T-cell (primary cell): ENCODE measurements at places on chromosomes 4 and X. TPM values are rescaled to one million over a fixed set of nuclear protein-coding genes. Genes with fewer than 3 reads are reported as not detected.

FGF16 gene
- not detected for total RNA-seq

FGF5 gene
- 0.18 TPM for total RNA-seq

UNC5C gene
- not detected for total RNA-seq

NAP1L3 gene
- 5.2 TPM for total RNA-seq

CT47B1 gene
- total RNA-seq = not detected

KDR gene
- total RNA-seq = not detected

TLR3 gene
- 1.7 TPM for total RNA-seq

DNA sequence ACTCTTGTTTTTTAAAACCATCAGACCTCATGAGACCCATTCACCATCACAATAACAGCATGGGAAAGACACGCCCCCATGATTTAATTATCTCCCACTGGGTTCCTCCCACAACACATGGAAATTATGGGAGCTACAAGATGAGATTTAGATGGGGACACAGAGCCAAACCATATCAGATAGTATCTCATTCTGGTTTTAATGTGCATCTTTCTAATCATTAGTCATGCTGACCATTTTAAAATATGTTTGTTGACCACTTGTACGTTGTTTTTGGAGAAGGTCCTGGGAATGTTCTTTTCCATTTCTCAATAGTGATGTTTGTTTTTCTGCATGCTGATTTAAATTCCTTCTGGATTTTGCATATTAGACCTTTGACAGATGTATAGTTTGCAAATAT, 119.0 kb downstream of the RTL3 start:
- H3K4me3 ChIP-seq = no peak overlapping the region
- H3K36me3 ChIP-seq = no peaks in the 10 kb centered on the region
- H3K4me1 ChIP-seq = no peaks in the 10 kb centered on the region
- no peak overlapping the region for H3K27ac ChIP-seq
- DNase-seq = no peak

DNA sequence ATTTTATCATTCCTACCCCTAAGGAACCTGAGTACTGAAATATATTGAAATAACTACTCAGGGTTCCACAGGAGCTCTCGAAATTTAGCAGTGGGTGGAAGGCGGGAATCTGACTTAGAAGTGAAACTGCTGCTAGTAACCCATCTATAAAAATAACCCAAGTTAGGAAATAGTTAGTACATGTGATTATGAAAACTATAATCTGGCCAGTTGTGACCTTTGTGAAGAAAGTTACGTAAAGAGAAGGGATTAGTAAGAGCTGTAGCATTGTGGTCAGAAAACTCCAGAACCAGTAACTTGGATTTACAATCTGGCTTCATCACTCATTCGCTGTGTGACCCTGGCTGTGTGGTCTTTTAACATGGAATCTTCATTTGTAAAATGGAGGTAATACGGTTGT, 175.5 kb downstream of the RAPGEF2 start:
- no peak for DNase-seq
- no peaks in the 10 kb centered on the region for H3K4me1 ChIP-seq
- no peaks in the 10 kb centered on the region for H3K27me3 ChIP-seq
- H3K36me3 ChIP-seq = no peaks in the 10 kb centered on the region
- no peak overlapping the region for H3K27ac ChIP-seq

- no peak overlapping the region for H3K4me3 ChIP-seq
- no peaks in the 10 kb centered on the region for H3K27me3 ChIP-seq
- no peaks in the 10 kb centered on the region for H3K36me3 ChIP-seq
- DNase-seq = no peak
- no peak overlapping the region for H3K27ac ChIP-seq
- no peaks in the 10 kb centered on the region for H3K4me1 ChIP-seq
These were observed 176.5 kb downstream of the FBXW7 start for GRCh38 chr4:152359208-152360044.

DNA sequence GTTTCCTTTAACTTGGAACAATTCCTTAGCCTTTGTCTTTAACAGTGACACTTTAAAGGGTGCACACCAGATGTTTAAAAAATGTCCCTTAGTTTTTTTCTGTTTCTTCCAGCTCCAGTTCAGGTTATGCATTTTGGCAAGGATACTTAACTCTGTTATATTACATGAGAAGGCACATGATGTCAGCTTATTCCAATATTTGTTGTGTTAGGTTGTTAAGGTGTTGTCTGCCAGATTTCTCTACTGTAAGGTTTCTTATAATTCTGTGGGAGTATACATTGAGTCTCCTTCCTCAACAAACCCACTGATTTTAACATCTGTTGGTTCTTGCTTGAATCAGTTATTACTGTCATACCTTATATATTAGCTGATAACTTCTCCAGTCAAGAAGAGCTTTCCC, 33.3 kb downstream of the REST start:
- H3K36me3 ChIP-seq = peaks cover 17% of the 10 kb centered on the region
- no peak for DNase-seq
- H3K27ac ChIP-seq = no peak overlapping the region
- H3K4me3 ChIP-seq = no peak overlapping the region

DNA sequence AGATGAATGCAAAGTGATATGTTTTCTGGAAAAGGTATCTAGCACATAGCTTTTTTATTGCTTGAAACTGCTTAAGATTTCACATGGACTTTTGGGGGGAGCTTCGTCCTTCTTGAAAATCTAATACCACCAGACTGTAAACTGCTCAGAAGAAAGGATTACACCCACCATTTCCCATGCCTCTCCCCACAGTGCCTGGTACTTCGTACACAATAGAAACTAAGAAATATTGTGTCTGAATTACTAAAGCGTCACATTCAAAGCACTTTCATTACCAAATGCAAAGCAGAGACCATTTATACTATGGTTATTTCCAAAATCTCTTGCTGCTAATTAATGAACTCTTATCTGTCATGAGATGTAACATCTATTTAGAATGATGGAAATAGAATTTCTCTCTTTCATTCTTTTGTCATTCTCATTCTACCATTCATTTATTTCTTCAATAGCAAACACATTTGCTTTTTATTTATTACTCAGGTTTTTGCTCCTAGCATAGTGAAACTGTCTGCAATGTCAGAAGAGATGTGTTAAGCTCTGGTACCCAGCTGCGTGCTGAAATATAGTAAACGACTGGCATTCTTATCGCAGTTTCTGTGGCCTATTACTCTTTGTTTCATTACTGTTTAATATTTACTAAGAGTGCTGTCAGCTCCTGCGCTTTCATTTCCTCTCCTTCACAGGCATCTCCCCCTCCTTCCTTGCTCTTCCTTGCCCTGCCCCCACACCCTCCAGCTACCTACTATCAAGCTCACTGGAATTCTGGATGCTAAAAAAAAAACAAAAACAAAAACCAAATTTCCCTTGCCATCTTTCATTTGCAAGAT, 51.4 kb upstream of the RAPGEF2 start:
- H3K27ac ChIP-seq = no peak overlapping the region
- H3K27me3 ChIP-seq = no peaks in the 10 kb centered on the region
- no peak overlapping the region for H3K4me3 ChIP-seq
- no peaks in the 10 kb centered on the region for H3K4me1 ChIP-seq
- no peaks in the 10 kb centered on the region for H3K36me3 ChIP-seq

DNA sequence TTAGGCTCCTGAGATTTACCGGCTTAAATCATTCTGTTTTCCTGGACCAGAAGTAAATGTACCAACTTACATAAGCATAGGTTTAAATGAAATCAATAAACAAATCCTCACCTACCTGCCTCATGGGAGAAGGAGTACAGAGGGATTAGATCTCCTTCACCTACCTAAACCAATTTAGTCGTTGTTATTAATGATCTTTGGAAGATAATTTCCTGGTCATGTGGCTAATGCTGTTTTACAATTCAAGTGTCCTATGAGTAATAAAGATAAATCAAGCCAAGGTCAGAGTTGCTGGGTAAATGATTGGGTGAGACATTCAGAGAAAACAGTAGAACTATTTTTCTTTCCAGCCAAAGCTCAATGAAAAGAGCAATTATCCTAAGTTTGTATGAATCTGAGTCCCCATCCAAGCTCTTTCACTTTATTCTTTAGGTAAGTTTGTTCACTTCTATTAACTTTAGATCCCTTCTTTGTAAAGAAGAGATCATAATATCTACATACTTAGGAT, 423.0 kb upstream of the FAM241A start:
- no peaks in the 10 kb centered on the region for H3K4me1 ChIP-seq
- H3K27ac ChIP-seq = no peak overlapping the region
- H3K4me3 ChIP-seq = no peak overlapping the region
- H3K36me3 ChIP-seq = no peaks in the 10 kb centered on the region
- no peak for DNase-seq

DNA sequence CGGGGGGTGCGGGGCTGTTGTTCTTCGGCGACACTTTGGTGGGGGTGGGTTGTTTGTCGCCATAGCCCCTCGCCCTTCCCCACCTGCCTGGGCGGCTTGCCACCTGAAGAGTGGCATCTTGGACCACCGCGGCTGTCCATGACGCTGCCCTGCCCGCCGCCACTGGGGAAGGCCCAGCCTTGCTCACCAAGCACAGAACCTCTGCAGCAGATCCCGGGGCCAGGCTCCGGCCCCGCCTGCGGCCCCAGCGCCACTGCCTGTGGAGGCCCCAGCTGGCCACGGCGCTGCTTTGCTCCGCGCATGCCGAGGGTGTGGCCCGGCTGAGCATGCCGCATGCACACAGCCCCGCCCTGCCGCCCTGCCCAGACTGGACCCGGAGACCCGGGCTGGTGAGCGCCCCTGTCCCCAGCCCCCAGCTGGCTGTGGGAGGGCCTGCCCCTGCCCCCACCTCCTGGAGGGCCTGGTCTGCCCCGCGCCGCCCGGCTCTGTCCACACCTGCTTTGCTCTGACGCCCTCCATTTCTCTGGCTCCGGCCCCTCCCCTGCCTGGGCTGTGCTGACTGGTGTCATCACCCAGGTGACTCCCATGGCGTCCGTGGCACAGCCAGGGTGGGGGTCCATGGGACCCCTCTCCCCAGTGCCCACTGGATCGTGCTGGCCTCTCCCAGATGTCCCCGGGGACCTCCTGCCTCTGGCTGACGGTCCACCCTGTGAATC, 5.3 kb downstream of the NAT8L start:
- H3K4me3 ChIP-seq = no peak overlapping the region
- H3K27me3 ChIP-seq = peaks cover 42% of the 10 kb centered on the region
- peaks cover 5% of the 10 kb centered on the region for H3K4me1 ChIP-seq
- H3K27ac ChIP-seq = no peak overlapping the region

- peaks cover 8% of the 10 kb centered on the region for H3K27me3 ChIP-seq
- DNase-seq = no peak
- no peak within 1 kb of the TSS for H3K27ac ChIP-seq
- H3K4me3 ChIP-seq = peak within 1 kb of the TSS; percentile 47
These were observed at the start of gene DUSP9 for GRCh38 chrX:153646620-153647373. TSS of gene DUSP9 (plus strand) at chrX:153647203. CDS start at chrX:153647954, 751 bp downstream.

GRCh38 chr4:48047421-48047844, 30.9 kb downstream of the NIPAL1 start:
- H3K27ac ChIP-seq = no peak overlapping the region
- DNase-seq = peak; percentile 11
- H3K4me3 ChIP-seq = peak overlapping the region; percentile 29
- H3K36me3 ChIP-seq = no peaks in the 10 kb centered on the region

DNA sequence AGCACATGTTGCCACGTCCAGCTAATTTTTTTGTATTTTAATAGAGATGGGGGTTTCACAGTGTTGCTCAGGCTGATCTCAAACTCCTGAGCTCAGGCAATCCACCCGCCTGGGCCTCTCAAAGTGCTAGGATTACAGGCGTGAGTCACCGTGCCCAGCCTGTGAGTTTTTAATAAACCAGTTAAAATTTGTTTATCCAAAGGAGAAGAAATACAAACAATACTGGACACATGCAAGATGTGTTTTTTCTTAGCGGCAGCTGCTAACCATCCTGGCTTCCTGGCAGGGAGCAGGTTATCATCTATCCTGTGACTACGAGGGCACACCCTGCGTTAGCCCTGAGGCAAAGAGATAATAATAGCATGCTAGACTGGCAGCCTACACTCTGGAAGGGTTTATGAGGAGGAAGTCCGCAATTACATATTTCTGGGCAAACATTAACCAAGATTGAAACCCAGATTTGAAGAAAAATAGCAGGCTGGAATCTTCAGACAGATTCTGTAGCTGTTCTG, 191.4 kb downstream of the SPRY1 start:
- H3K27ac ChIP-seq = no peak overlapping the region
- no peaks in the 10 kb centered on the region for H3K4me1 ChIP-seq
- no peak for DNase-seq
- H3K27me3 ChIP-seq = no peaks in the 10 kb centered on the region
- H3K4me3 ChIP-seq = no peak overlapping the region
- no peaks in the 10 kb centered on the region for H3K36me3 ChIP-seq

GRCh38 chr4:151670843-151671242, 90.0 kb downstream of the GATB start:
- no peaks in the 10 kb centered on the region for H3K27me3 ChIP-seq
- H3K27ac ChIP-seq = no peak overlapping the region
- H3K4me1 ChIP-seq = no peaks in the 10 kb centered on the region
- no peak overlapping the region for H3K4me3 ChIP-seq
- no peak for DNase-seq

DNA sequence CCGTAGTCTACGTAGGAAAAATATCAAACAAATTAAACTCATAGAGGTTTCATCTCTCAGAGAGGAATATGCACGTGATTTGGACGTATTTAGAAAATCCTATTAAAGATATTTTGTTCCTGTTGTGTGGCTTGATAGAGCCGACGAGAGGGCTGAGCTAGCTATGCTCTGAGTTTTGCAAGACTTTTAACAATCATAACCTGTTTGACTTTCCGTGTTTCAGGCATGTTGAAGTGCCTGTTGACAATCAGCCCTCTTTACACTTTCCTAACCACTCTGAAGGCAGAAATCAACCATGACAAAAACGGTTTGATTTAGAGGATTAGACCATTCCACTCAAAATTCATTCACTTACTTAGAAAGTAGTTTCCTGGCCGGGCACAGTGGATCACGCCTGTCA, 297.3 kb downstream of the ASMT start:
- no peaks in the 10 kb centered on the region for H3K4me1 ChIP-seq
- H3K4me3 ChIP-seq = no peak overlapping the region
- no peak overlapping the region for H3K27ac ChIP-seq
- no peak for DNase-seq

- H3K4me1 ChIP-seq = no peaks in the 10 kb centered on the region
- H3K27ac ChIP-seq = no peak overlapping the region
- no peaks in the 10 kb centered on the region for H3K27me3 ChIP-seq
These were observed 991.3 kb upstream of the DIAPH2 start for GRCh38 chrX:95693365-95693764.

- no peak for DNase-seq
- no peaks in the 10 kb centered on the region for H3K36me3 ChIP-seq
- no peaks in the 10 kb centered on the region for H3K27me3 ChIP-seq
- no peak overlapping the region for H3K27ac ChIP-seq
These were observed 187.2 kb upstream of the SPRY1 start for GRCh38 chr4:123209436-123209835.

GRCh38 chr4:83283181-83283580, 1.4 kb downstream of the COQ2 start:
- no peak overlapping the region for H3K4me3 ChIP-seq
- H3K27ac ChIP-seq = no peak overlapping the region
- H3K4me1 ChIP-seq = peaks cover 6% of the 10 kb centered on the region
- H3K36me3 ChIP-seq = no peaks in the 10 kb centered on the region

DNA sequence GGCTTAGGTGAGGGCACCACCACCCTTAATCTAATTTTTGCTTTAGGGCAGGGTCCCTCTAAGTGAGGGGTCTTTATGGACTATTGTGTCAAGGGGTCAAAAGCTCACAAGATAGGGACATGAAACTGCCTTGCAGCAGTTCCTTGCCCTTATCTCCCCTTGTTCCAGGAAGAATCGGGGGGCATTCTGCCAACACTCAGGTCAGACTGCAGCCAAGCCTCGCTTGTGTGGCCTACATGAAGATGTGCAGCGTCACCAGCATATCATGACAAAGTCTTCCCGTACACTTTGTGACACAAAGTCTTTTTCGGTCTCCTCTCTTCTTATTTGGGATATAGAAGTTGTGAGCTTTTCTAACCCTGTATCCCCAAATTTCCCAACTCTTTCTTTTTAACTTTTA, 17.5 kb upstream of the USP9X start:
- H3K36me3 ChIP-seq = no peaks in the 10 kb centered on the region
- no peak overlapping the region for H3K27ac ChIP-seq
- no peak overlapping the region for H3K4me3 ChIP-seq
- H3K27me3 ChIP-seq = no peaks in the 10 kb centered on the region
